ENCODE measurements at places on chromosomes 4 and X. TPM values are rescaled to one million over a fixed set of nuclear protein-coding genes. Genes with fewer than 3 reads are reported as not detected.
A peak's percentile ranks its signal among the peaks of the same experiment; 100 is the strongest.

Gene SSX2
- total RNA-seq: not detected

Gene SUPT20HL2
- not detected for total RNA-seq

DNA sequence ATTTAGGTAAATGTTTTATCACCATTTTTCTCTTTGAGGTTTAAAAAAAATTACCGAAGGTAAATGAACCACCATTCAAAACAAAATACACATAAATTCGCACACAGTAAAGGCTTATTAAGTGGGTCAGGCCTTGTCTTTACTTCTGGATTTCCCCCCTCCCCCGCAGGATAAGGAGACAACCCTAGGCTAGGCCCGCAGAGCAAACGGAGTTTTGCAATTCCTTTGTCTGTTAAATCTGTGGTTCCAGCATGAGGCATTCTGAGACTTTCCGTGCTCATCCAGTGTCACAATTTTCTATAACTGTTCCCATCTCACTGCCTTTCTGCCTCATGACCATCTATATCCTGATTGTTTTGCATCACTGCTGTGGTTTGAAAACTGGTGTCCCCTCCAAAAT lies 307.4 kb downstream of the DCHS2 start:
- DNase-seq: no peak

DNA sequence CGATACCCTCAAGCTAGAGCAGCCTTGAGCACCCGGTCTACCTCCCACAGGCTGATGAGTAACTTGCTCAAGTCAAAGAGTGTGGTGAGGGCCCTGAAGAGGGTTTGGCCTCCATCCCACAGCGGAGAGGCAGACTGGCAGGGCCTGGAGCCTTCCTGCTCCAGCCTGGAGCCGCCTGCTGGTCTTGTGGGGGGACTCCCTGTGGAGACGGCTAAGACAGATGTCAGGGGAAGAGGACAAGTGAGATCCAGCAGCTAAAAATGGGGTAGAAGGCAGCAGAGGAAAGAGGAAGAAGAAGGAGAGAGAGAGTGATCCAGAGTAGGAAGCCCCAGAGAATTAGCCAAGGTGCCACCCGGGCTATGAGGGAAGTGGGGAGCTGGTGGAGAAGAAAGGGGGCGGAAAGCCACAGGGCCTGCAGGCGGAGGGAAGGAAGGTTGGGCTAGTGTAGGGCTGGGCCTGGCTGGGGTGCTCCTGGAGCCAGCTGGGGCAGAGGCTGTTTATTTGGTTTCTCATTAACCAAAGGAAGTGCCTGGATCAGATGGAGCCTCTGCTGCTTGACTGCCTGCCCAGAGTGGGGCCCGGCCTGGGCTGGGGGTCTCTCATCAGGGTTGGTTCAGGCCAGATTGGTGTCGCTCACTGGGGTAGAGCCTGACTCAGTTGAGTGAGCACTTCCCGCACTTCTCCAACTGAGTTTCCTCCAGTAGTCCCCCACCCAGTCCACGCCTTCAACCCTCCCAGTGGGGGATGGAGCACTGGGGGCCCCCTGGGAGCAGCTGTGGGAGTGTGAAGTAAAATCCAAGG lies 14.2 kb downstream of the EFNB1 start:
- DNase-seq: no peak

DNA sequence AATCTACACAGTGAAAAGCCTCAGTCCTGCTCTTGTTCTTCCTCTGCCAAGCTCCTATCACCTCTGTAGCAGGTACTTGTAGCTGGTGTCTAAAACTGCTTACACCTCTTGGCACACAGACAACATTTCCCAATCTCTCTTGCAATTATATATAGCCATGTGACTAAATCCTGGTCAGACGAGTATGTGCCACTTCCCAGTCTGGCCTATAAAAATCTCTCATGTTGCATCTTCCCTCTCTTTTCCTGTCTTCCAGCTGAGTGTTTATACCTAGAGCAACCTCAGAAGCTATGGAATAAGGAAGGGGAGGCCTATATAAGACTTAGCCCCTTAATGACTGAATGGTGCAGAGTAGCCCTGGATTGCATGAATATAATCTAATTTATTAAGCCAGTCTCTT lies 105.8 kb downstream of the RNF150 start:
- DNase-seq: no peak

GRCh38 chrX:20265726-20266681 lies 705 bp downstream of the RPS6KA3 start:
- peak; percentile 23 for DNase-seq

- no peak for DNase-seq
Measured at GRCh38 chr4:9927341-9928007, 93.8 kb downstream of the SLC2A9 start.

- no peak for DNase-seq
Measured at GRCh38 chrX:153871451-153871850, 14.5 kb downstream of the L1CAM start.

DNA sequence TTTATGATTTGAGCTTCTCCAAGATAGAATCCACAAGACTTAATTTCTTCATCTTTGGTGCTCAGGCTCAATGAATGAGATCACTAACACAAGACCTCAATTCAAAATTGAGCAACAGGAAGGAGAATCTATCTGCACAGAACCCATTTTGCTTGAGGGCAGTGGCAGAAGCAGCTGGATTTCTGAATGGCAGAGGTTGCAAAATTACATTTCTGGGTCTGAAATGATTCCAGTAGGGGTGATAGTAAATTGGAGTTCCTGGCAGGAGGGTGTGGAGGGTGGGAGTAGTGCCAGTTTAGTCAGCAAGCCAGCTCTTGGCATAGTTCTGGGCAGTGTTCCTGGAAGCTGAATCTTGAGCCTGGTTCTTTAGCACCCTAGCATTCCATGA lies 281.1 kb downstream of the SLC7A11 start:
- DNase-seq: no peak

GRCh38 chrX:21490341-21490740 lies 116.1 kb downstream of the CNKSR2 start:
- DNase-seq: no peak

- DNase-seq: no peak
Measured at GRCh38 chrX:7242613-7243012, 94.7 kb upstream of the PUDP start.

DNA sequence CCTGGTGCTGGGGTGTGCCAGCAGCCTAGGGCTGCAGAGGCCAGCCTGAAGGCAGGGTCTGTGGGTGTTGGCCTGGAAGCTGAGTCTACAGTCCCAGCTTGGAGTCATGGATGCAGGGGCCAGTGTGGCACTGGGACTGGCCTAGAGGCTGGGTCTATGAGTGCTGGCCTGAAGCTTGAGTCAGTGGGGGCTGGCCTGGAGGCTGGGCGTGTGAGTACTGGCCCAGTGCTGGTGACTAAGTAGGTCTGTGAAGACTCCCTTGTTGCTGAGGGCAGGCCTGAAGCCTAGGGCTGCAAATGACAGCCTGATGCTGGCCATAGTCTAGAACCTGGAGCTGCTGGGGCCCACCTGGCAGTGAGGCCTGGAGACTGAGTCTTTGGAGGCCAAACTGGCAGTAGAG lies 31.3 kb upstream of the ALG13 start:
- no peak for DNase-seq

- no peak for DNase-seq
Measured at GRCh38 chr4:164368894-164369293, 385.0 kb upstream of the SMIM31 start.

DNA sequence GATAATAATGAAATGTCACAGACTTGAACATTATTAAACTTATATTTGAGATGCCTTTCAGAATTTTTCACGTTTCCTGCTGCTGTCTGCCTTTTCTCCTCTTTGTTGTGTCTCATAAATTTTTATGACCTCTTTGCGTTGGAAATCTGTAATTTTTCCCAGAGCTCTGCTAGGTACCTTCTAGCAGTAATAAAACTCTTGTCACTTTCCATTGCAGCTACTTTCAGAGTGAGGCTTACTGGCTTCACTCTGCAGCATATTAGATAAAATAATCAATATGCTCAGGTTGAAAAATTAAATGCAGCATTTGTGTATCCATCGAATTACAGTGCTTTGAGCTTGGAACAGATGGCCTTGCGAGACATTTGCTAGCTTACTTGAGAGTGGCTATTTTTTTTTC lies 689.0 kb downstream of the GRID2 start:
- no peak for DNase-seq

GRCh38 chrX:110743679-110744340 lies 51.8 kb downstream of the CHRDL1 start:
- DNase-seq: no peak
